ENCODE measurements at places on chromosomes 11 and 22.

GRCh38 chr11:10285148-10285802 lies 8.7 kb downstream of the SBF2 start:
- DNase-seq = no peak

DNA sequence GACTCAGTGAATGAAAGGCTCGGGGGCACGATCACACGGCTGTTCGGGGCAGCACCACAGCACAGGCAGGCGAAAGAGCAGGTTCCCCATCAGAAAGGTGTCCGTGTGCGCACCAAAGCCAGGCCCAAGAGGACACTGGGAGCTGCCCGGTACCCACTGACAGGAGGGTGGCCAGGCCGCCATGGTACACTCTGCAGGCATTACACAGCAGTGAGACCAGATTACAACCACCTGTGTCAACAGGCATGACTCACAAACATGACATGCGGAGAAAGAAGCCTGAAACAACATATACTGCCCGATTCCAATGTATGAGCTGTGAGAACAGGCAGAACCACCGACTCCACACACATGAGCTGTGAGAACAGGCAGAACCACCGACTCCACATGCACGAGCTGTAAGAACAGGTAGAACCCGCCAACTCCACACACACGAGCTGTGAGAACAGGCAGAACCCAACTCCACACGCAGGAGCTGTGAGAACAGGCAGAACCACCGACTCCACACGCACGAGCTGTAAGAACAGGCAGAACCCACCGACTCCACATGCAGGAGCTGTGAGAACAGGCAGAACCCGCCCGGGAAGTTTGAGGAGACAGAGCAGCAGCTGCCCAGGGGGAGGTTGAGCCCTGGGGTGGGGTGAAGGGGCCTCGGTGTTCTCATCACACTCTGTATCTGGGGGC lies 32.6 kb downstream of the KIAA0930 start:
- no peak for DNase-seq

- DNase-seq = no peak
Measured at GRCh38 chr22:49925525-49926128, 7.2 kb downstream of the CRELD2 start.

- DNase-seq = no peak
Measured at GRCh38 chr11:71251761-71252268, 562 bp downstream of the SHANK2 start.

DNA sequence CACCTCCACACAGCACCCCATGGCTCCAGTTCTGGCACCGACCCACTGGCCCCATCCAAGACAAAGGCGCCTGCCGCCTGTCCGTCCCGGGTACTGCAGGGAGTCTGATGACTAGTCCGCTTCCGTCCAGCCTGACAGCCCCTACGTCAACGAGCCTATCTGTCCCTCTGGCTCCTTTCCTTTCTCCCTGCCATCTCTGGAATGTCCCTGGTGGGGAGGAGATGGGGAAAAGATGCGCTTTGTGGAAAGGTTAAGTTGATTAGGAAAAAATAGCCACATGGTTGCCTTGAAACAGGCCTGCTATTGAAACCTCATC lies 10.4 kb downstream of the PDGFB start:
- DNase-seq = no peak

Data from iPS DF 19.7 (cell line).